ENCODE measurements at places on chromosomes 5 and 9.

DNA sequence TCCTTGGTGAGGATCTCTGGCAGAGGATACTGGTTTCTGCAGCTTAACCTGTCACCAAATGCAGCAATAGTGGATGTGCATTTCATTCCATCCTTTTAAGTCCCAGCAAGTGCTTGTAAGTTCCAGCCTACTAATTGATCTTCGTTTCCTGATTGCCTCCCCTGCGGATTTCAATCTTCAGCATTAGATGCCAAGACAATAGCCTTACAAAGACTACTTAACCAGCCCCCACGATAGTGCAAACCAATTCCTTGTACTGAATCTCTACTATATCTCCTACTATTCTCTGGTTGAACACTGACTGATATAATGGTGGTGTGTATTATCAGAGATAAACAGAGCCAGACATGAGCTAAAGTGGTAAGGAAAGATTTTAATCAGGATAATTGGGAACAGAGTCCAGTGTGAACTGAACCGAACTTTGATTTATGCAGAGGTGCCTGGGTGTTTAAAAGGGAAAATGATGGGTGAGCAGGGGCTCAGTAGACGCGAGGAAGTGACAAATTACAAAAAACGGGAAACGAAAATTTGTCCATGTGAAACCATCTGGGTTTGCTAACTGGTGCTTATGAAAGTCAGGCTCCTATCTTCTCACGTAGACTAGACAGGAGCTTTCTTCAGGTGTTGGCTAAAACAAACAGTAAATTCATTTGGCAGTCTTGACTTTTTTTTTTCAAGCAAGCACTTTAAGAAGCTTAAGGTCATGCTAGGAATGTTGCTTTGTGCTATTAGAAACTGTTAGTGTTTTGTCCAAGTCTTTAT lies 106.9 kb upstream of the ST8SIA4 start:
- DNase-seq = no peak

- no peak for DNase-seq
Observed at GRCh38 chr5:111741278-111741677, 15.7 kb downstream of the NREP start.

DNA sequence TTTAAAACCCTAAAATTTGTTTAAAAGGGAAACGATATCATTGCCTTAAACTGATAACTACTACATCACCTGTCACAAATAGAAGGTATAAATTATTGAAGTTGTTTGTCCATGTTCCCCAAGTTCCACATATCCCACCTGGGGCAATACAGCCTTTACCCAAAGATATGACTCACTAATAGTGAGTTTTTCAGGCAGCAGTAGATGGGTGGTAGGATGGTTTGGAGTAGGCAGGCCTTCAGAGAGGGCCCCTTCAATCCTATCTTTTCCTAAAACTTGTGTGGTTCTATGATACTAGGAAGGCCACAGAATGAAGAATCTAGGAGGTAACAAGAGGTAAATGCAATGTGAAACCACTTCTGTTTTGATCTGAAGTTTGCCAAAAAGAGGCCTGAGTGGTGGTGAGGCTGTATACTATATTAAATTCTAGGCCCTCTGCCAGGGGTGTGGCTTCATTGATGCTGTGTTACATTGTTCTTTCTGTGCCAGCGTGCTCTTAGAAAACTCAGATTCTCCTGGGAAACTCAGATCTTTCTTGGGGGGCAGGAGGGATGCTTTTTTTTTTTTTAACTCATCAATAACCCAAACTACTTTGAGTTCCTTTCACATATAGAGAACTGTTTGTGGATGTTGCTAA lies 7.2 kb downstream of the CYSTM1 start:
- no peak for DNase-seq

GRCh38 chr5:174384509-174384947 lies 339.0 kb downstream of the NSG2 start:
- DNase-seq = no peak

DNA sequence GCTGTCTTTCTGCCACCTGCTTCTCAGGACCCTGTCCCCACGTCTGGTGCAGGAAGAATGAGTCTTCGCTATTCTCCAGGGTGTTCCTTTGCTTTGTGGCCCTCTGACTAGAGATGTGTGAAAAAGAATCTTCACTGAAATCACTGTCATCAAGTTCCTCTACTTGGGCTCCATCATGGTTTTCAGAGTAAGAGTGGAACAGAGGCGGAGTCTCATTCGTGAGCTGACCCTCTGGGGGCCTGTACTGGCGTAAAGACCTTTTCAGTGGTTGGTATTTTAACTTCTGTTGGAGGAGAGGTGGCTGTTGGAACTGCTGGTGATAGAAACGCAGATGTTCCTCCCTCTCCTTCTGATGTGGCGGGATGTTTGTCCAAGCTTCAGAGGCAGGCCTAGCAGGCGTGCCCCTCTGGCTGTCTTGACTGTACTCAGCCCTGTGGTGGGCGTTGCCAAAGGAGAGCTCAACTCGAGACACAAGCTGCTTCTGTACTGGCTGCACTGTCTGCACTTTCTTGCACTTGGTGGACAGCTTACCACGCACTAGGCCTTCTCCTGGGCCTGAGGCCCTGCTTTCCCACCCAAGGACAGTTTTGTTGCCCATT lies 72.0 kb downstream of the KIF24 start:
- DNase-seq = no peak

Data from left hindlimb (tissue), 1 donor.